ENCODE measurements at places on chromosomes 5 and 9.

DNA sequence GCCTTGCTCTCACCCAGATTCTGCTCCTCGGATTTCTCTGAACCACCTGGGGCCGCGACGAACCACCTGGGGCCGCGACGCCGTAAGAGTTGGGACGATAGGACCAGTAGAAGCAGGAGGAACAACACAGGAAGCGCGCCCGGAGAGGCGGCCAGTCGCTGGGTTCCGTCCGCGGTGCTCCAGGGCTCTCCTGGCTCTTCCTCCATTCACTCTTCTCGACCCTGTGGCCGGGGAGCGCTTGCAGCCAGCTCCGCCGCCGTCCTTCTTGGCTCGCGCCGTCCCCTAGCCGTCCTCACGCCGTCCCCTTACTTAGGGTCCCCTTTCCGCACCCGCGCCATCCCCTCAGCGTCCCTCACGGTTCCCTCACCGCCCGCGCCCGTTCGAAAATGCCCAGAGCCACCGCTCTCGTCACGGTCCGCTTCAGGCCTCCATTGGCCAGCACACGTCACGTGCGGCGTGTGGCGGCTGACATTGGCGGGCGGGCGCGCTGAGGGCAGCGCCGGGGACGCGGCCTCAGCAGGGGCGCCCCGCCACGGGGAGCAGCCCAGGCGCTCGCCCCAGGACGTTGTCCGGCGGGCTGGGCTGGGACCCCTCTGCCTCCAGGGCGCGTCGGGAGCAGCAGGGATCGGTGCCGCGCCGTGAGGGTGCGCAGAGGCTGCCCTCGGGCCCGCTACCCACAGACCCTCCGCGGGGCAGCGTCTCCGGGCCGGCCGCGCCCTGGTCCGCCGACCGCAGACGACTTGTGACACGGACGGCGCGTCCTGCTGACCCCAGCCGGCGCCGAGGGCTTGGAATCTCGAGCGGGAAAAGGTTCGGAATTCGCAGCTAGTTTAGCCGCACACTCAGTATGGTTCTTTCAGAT lies 53.7 kb upstream of the PTPDC1 start:
- DNase-seq = peak; percentile 81

DNA sequence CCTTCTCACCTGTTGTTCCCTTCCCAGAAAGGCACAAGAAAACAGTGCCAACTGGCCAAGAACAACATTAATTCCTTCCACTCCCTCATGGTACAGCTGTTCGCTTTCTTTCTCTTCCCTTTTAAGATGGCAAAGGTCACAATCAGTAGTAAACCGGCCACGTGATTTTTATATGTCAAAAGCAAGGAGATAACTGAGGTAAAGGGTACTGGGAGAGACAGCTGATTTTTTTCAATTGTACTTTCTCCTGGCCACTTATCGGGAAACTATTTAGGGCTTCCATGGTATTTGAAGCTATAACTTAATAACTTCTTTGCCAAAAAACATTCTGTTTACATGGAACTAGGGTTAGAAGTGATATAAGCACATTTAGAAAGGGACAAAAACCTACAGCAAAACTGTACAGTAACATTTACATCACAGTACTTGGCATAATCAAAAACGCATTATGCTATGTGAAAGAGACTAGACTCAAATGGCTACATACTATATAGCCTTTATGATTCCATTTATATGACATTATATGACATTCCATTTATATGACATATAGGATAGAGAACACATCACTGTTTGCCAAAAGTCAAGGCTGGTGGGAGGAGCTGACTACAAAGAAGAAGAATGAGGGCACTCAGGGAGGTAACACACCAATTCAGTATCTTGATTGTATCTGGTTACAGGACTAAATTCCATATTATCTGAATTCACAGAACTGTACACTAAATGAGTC lies 24.8 kb downstream of the PLPP1 start:
- peak; percentile 73 for DNase-seq

DNA sequence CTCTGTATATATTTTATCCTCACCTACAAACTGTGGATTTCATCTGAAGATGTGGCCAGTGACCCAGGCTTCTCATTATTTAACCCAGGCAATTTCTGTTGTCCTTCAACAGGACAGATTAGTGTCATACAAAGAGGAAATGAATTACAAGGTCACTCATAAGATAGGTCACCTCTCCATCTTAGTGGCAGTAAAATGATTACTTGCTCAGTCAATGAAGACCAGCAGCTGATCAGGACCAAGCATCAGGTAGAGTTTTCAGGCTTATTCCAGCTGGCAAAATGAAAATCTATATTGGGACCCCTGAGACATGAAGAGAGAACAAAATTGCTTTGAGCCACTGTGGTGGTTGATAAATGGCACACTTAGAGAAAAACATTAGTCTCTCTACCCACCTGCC lies 135.2 kb upstream of the PRDM9 start:
- no peak for DNase-seq

DNA sequence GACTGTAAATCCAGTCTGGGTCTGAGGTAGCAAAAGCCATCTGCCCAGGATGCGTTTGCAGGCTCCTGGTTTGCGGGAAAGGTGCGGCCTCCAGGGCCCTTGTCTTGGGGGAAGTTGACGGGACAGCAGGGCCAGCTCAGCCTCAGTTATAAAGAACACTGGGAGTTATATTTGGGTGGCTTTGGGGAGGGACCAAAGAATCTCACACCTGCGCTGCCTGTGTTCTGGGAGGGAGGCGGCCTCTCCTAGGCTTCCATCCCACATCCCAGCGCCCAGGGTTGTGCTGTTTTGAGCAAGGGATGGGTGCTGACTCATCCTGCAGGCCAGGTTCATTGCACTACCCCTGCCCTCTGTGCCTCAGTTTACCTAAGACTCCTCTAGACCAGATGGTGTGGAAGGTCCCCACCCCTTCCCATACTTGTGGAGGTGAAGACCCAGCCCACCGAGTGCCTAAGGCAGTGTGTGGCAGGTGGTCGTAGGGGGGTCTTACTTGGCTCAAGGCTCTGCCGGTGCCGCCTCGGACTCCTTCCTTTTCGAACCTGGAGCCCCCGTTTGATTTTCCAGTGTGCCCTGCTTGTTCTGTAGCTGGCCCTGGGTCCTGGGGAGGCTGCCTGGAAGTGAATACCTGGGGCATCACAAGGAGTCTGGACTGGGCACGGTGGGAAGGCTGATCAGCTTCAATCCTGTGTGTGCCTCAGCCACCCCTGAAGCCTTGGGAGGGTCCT lies 39.3 kb upstream of the FCN2 start:
- no peak for DNase-seq

DNA sequence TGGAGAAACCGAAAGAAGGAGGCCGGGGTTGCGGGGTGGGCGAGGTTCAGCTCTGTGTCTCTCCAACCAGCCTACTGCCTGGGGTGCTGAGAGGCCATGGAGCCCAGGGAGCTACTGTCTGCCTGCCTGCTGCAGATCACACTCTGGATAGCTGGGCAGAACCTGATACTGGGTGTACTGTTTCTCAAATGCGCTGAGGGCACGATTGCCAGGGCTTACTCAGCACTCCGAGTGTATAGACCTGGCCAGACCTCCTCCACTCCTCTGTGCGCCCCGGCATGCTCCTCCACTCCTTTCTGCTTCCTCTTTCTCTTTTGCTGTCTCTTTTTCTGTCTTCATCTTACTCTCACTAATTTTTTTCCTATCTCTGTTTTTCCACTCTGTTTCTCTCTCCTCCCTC lies 215.1 kb downstream of the PAPPA start:
- no peak for DNase-seq

DNA sequence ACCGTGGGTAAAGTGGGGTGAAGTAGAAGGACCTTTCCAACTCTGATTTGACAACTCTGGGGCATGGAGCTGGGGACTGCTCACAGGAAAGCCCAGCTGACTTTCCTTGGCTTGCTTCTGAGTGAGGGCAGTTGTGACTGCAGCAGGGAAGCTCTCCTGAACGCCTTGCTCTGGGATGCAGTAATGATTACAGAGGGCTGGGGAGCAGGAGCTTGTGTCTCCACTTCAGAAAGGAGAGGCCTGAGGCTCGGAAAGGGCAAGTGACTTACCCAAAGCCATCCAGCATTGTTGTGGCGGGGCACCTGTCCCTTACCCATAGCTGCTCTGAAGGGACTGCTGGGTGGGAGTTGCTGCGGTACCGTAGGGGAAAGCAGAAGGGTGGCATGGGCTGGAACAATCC lies 41.2 kb downstream of the GSN start:
- DNase-seq = no peak

- DNase-seq = no peak
Observed at GRCh38 chr9:7073706-7074105, 315.9 kb downstream of the KDM4C start.

DNA sequence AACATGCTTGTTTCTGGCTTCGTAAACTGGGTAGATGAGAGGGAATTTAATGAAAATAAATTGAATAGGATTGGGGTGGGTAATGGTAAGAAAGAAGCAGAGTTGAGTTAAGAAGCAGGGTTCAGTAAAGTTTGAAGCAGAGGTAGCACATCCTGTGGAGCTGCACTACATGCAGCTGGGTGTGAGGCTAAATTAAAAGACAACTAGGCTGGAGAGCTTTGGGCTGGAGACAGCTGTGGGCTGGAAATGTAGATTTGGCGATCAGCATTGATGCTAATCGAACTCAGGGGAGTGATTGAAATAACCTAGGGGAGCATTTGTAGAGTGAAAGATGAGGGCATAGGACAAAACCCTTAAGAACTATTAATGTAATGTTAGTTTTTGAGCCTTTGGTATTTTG lies 35.6 kb downstream of the CDC42SE2 start:
- no peak for DNase-seq

DNA sequence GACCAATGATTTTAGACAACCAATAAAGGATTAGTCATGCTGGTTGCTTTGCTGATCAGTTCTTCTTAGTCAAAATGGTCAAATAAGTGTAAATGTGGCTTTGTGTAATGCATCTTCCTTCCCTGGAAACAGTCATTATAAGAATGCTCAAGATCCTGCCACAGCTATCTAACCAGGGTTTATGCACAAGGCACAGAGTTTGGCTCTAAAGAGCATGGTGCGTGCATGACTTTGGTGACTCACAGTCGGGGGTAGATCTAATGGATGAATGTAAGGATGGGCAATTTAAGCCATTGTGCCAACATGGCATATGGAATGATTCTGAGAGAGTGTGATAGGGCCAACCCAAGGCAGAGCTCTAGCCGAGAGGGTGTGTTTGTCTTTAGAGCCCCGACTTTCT lies 6.5 kb downstream of the LIX1 start:
- no peak for DNase-seq

- no peak for DNase-seq
Observed at GRCh38 chr5:67805666-67806348, 409.7 kb upstream of the PIK3R1 start.

DNA sequence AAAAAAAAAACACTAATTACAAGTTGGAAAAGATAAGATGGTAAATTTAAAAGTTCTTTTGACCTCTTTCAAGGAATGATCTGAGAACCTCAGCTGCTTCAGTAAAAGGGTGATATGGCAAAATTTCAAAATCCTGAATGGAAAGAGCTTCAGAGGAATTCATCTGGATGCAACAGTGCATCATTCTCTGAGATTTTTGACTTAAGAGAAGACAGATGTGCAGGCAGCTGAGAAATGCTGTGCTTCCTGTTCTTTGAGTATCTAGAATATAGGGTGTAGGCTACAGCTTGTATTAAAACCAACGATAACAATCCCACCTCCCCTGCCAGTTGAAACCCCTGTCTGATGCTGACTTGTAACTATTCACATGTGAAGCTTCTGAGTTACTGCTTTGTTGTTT lies 6.2 kb downstream of the FRMPD1 start:
- no peak for DNase-seq

GRCh38 chr5:180598316-180598701 lies 7.0 kb upstream of the SCGB3A1 start:
- DNase-seq = no peak

GRCh38 chr9:20692554-20692953 lies 8.5 kb downstream of the FOCAD start:
- DNase-seq = no peak

DNA sequence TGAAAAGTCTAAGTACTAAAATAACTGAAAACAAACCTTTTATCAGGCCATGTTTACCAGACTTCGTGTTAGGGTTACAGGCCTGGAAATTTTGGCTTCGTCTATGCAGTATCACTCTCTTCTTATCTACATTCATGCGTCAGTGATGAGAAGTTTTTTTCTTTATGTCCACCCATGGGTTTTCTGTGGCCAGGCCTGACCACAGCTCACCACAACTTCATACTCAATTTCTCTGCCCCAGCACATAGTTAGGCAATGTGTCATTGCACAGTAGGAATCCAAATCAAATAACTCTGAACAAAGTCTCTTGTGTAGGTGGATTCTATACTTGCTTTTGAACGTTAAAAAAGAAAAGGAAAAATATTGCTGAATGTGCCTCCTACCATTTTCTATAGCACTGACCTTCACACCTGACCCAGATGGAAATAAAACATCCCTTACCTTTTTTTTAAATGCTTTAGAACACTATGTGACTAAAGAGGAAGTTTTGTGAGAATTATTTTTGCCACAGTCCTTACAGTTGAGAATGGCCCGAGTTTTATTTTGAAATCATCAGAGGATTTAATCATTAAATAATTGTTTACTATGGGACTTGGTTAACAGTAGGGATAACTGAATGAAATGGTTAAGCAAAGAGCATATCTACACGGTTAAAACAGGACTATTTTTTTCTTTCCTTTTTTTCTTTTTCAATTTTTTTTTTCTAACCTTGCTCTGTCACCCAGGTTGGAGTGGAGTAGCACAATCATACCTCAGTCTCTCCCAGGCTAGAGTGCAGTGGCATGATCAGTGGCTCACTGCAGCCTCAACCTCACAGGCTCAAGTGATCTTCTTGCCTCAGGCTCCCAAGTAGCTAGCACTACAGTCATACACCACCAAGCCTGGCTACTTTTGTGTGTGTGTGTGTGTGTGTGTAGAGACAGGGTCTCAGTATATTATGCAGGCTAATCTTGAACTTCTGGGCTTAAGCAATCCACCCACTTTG lies 1247.0 kb upstream of the ACO1 start:
- DNase-seq = peak; percentile 72

- peak; percentile 57 for DNase-seq
Observed at GRCh38 chr9:81032030-81032572, 657.2 kb downstream of the TLE1 start.

- peak; percentile 51 for DNase-seq
Observed at GRCh38 chr5:94849821-94850736, 231.6 kb downstream of the SLF1 start.

DNA sequence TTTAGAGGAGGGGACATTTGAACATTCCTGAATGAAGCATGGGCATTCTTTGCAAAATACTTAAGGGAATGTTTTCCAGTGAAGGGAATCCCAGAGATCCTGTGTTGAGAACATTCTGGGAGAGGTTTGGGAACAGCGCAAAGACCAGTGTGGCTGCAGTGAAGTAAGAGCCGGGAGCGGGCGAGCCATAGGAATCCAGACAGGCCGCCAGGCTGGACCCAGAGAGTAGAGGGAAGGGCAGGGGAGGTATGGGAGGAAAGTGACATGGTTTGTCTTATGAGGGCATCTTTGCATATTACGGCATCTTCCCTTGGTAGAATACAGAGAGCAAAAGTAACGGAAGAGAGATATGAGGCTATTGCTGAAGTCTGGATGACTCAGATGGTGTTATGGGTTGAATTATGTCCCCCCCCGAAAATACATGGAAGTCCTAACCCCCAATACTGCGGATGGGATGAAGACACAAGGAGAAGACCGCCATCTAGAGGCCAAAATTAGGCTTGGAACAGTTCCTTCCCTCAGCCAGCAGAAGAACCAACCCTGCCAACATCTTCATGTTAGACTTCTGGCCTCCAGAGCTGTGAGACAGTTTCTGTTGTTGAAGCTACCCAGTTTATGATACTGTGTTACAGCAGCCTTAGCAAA lies 268.2 kb downstream of the MAST4 start:
- DNase-seq = peak; percentile 1

- peak; percentile 68 for DNase-seq
Observed at GRCh38 chr9:112751056-112751795, 666 bp downstream of the SNX30 start.

- DNase-seq = no peak
Observed at GRCh38 chr5:130092991-130093390, 188.7 kb downstream of the CHSY3 start.

GRCh38 chr5:174084691-174085154 lies 39.2 kb downstream of the NSG2 start:
- DNase-seq = no peak

Measured in PC-3 (cell line).